Stimulated activated CD8-positive, alpha-beta memory T cell treated with anti-CD3 and anti-CD28 coated beads, Interleukin-4, amount 100 ng/mL, for 4 hours (primary cell): ENCODE measurements at places on chromosomes 3 and 15.

DNA sequence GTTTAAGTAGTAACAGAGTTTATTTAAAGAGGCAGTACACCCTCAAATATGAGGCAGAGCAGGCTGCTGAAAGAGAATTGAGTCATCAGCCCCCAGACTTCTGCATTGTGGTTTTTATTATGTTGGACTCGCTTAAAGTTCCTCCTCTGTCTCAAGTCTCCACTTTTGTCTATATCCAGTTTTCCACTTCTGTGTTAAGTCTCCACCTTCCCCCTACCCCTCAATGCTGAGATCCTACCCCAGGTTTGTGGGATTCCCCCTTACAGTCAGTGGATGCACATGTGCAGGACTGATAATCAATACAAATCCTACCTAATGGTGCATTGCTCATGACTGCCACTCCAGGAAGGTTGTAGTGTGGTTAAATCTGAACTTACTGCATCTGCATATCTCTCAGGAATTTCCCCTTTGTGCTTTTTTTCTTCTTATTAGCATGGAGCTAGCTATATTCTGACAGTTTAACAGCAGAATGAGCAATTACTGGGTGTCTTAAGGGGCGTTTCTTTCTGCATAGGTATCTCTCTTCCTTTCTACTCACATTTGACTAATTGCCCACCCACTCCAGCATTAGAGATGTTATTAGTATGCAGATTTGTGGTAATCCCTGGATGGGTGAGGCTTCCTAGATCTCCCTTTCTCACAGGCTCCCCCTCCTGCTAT lies 11.9 kb upstream of the CD200R1L start:
- DNase-seq: no peak

- no peak for DNase-seq
Observed at GRCh38 chr3:119967353-119968006, 126.8 kb downstream of the GSK3B start.

- no peak for DNase-seq
Observed at GRCh38 chr3:26202169-26202568, 412.3 kb downstream of the OXSM start.

DNA sequence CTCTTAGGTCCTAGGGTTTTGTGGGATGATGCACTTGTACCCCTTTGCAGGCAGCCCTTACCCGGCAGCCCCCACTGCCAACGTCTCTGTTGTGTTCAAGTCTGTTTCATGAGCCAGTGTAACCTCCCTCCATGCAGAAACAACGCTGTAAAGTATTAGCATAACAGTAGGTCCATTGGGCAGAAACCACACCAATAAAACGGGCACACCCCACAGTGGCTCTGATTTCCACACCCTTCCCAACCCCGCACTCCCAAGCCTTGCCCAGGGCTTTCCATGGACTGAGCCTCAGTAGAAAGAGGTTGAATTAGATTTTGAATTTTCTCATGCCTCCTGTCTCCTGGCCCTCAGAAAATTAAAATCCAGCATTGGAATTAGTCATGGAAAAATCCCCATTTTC lies 124.5 kb downstream of the CACNA1D start:
- no peak for DNase-seq

DNA sequence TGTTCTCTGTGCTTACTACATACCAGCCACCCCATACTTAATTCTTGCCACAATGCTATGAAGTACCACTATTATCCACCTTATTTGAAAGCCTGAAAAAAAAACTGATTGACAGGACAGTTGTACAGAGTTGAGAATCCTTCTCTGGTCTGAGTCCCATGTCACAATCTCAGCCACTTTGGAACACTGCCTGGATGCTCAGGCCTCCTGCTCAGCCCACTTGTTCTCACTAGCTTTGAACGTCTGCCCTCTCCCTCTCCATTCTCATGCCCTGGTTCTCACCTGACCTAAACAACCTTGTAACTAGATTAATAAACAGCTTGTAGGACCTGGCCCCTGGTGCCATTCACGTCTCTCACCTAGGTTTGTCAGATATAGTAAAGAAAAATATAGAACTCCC lies 53.9 kb downstream of the TRIM69 start:
- DNase-seq: no peak

DNA sequence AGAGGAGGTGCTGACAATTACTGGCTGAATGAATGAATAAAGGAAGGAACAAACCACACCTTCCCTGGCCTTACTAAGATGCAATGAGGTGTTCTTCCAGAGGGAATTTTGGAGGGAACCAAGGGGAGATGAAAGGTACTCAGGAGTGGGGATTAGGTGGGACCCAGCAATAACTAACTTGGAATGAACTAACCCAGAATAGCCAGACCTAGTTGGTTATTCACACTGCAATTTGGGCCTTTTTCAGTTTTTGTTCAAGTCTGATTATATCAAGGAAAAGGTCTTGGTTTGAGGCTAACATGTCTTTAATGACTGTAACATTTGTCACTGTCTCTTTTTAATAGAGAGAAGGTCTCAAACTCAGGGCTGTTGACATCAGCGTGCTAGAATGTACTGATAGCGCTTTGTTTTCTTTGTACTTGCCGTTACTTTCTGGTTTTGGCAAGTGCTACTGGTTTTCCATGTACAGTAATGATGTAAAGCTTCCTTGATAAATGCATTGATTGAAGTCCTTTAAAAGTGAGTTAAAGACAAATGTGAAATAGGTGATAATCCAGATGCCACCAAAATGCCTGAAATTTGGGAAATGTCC lies 3.2 kb upstream of the PLXND1 start:
- DNase-seq: no peak

GRCh38 chr3:12544652-12545472 lies 437 bp downstream of the MKRN2OS start:
- no peak for DNase-seq

- no peak for DNase-seq
Observed at GRCh38 chr3:49654955-49655556, 19.1 kb upstream of the APEH start.

GRCh38 chr3:148131990-148132638 lies 565.6 kb upstream of the AGTR1 start:
- no peak for DNase-seq

DNA sequence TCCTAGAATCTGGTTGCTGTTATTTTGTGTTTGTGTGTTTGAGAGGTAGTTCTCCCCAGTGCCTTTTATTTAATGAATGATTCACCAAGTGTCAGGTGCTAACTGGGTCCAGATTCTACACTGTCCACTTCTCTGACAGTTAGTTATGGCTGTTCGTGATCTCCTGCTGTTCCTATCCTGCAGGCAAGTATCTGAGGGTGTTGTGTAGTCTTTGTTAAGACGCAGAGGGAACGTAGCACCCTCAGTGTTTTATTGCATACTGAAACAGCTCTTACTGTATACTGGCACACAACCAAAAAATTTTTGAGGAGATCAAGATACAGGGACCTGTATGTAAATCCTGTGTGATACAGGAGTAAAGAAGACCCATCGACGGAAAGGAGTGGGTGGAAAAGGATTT lies 1271.3 kb downstream of the ROBO1 start:
- DNase-seq: no peak

- DNase-seq: no peak
Observed at GRCh38 chr3:43873723-43874122, 183.0 kb downstream of the ABHD5 start.

GRCh38 chr3:179391906-179392305 lies 44.4 kb downstream of the MFN1 start:
- no peak for DNase-seq

- peak; percentile 52 for DNase-seq
Observed at GRCh38 chr3:197599089-197599765, 43.5 kb upstream of the BDH1 start.

GRCh38 chr3:31581660-31582059 lies 48.9 kb downstream of the STT3B start:
- no peak for DNase-seq

GRCh38 chr3:172199850-172200369 lies 160.5 kb downstream of the FNDC3B start:
- DNase-seq: no peak
